Right forelimb (tissue), 1 donor: ENCODE measurements at places on chromosomes 1 and 21.

- no peak for DNase-seq
Observed at GRCh38 chr1:195030793-195031192, 1577.4 kb downstream of the KCNT2 start.

DNA sequence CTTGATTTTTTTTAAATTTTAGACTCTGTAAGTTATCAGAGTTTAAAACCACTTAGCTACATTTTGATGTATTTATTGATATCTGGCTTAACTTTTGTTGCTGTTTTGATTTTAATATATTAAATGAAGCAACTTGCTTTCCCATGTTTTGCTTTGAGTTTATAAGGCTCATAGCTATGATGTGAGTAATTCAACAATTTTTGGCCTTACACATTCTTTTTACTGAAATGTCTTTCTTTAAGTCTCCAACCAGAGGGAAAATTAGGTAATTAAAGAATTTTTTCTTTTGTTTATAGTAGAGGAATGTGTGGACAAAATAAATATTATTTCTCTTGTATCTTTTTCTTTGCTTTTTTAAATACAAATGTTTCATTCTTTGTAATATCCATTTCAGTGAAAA, 258.3 kb upstream of the ADAMTS5 start:
- DNase-seq: no peak

- no peak for DNase-seq
Observed at GRCh38 chr1:1666526-1666925, 7.7 kb upstream of the CDK11B start.

DNA sequence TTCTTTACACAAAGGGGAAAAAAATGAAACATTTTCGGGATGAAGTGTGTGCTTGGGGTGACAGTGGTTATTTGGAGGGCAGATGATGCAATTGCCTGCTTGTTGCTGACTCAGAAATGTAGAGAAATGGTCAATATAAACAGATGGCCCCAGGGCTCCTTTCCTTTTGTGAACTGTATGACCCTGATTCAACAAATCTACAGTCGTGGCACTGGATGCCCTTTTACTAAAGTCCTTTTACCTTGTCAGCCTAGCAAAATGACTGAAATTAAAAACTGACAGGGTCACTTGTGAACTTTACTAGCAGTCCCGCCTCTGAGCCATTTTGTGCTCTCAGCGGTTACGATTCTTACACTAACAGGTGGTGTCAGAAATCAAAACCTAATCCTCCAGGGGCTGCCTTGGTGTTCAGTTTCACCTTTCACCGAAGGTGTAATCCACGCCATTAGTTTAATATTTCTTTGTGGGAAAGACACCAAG, 49.8 kb downstream of the GREM2 start:
- DNase-seq: no peak

- DNase-seq: peak; percentile 77
Observed at GRCh38 chr1:230753586-230754251, 6.5 kb downstream of the CAPN9 start.

- no peak for DNase-seq
Observed at GRCh38 chr21:36039861-36040260, 20.5 kb downstream of the SETD4 start.

DNA sequence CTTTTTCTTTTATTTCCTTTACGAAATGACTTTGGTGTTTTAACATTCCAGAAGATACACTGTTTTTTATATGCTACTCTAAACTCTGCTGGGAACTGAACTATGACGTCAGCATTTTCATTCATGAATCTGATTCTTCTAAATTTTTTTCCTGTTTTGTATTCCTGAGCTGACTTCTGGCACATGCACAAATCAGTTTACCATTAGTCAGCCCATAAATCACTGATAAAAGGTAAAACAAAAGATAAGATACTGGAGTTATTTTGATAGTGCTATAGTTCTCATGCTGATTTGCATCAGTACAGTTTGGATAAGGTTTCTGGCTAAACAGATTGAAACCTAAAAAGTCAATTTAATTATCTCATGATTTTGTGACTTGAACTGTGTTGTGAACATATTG, 10.4 kb downstream of the CAMTA1 start:
- no peak for DNase-seq

DNA sequence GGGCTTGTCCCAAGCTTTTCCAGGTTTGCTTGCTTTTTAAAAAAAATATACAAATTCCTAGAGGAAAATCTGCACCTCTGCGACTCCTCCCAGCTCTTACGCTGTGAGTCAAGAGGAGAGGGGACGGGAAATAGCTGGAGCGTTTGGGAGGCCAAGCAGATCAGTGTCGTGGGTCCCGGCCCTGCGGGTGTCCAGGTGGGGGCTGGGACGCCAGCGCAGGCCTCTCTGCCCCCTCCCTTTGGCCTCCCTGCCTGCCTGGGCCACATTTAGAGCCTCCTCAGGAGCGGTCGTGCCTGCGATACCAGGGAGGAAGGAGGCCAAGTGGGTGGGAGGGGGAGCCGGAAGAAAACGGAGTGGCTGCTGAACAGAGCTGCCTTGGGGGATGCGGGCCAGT, 9.0 kb downstream of the WNT4 start:
- DNase-seq: no peak

DNA sequence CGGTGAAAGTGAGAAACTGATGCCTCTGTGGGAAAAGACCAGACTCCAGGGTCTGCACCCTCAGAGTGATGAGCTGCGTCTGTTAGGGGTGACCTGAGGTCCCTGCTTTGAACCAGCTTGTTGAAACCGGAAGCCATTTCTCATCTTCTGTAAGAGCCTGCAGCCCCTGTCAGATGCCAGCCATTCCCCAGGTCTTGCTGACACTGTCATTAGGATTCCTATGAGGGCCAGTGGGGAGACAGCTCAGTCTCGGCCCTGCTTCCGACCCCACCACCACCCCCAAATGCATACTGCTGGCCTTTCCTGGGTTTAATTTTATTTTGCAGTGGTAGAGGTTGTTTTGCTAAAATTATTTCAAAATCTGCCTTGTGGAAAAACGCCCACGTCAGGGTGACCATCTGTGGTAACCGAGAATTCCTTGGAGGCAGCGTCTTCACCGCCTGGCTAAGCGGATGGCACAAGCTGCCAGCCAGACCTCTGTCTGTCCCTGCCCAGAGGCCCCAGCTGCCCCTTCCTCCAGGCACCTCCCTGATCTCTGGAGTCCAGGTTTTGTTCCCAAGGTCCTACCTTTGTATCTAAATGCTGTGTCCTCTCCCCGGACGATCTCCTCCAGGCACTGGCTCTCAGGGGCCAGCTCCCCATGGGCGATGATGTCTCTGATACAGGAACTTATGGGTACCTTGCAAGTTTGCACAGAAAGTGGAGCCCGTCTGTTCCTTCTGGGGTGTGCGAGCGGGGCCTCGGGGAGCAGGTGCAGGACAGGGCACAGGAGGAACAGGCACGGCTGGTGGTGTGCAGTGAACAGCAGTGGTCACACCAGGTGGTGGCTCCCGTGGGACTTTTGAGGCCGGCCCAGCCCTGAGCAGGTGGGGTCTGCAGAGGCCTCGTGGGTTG, 49.9 kb downstream of the PRKCZ start:
- DNase-seq: no peak

DNA sequence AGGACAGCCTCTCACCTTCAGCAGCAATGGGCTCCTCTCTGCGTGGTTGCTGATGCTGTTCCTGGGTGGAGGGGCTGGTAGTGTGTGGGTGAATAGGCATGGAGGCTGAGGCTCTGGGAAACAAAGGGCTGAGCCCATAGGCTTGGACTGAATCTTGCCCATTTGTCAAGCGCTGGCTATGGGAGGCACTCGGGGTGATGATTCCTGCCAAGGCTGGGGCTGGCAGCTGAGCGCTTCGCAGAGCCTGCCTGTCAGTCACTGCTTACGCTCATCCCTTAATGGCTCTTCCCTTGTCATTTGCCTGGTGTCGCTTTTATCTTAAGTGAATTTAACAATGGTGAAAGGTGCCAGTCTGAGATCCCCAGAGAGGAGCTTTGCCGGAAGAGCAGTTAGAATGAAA, 353.3 kb downstream of the PBX1 start:
- no peak for DNase-seq

DNA sequence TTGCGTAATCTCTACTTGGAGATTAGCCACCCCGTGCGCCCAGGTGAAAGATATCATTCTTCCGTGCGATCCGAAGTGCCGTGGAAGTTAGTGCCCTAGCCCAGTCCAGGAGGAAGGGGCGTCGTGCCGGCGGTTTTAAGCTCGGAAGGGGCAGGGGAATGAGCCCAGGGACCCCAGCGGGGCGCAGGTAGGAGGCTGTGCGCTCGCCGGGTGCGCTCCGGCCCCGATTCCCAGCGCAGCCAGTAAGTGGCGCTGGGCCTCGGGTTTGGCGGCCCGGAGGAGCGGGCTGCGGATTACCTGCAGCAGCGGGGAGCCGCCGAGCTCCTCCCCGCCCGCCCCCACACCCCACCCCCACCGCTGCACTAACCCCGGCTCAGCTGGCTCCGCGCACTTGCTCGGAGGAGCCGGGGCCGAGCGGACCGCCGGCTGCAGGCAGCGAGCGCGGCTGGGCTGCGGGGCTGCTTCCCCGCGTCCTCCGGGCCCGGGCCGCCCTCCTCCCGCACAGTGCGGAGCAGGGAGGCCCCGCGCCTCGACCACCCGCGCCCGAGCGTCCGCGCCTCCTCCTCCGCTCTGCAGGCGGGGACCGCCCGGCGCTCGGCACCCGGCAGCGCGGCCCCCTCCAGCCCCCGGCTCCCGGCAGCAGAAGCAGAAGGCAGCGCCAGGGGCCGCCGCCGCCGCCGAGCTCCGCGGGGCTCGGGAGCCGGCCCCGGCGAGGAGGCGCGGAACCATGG, at the start of gene RYR2:
TSS of gene RYR2 (plus strand) at position 390 of the 731 bp plus-strand sequence. CDS start at position 728, 338 bp downstream.
- peak; percentile 59 for DNase-seq

DNA sequence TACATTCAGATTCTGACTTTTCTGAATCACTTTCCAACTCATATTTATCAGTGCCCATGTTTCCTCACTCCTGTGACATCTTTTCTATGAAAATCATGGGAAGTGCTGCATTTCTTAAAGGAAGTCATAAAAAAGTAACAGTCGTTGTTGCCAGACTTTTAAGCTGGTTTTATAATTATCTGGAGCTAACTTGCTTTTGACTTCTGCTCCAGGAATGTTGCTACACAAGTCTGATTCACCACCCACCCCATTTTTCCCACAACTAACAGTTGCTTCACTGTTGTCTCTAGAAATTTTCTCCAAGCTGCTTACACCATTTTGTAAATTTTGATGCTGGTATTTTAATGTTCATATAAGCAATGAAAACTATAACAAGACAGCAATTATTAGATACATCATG, 12.2 kb downstream of the FCRLB start:
- DNase-seq: no peak

- no peak for DNase-seq
Observed at GRCh38 chr21:16509476-16509875, 779.7 kb downstream of the USP25 start.

- no peak for DNase-seq
Observed at GRCh38 chr1:32983020-32983419, 18.4 kb upstream of the RNF19B start.

GRCh38 chr1:162856260-162856659, 4.7 kb downstream of the CCDC190 start:
- DNase-seq: no peak

- DNase-seq: no peak
Observed at GRCh38 chr1:55612988-55613387, 397.8 kb upstream of the USP24 start.

- DNase-seq: no peak
Observed at GRCh38 chr1:207798847-207799246, 47.0 kb downstream of the CD46 start.

- no peak for DNase-seq
Observed at GRCh38 chr1:87212431-87213134, 116.1 kb upstream of the LMO4 start.

GRCh38 chr1:52366517-52366827, 467 bp upstream of the CC2D1B start:
- no peak for DNase-seq

GRCh38 chr1:71080230-71080738, 551 bp downstream of the ZRANB2 start:
- DNase-seq: peak; percentile 52

- DNase-seq: peak; percentile 58
Observed at GRCh38 chr21:45293220-45293725, 5.6 kb upstream of the POFUT2 start.

GRCh38 chr1:115790846-115791245, 22.3 kb upstream of the CASQ2 start:
- no peak for DNase-seq

- DNase-seq: no peak
Observed at GRCh38 chr1:3642919-3643675, 6.8 kb downstream of the WRAP73 start.

- peak; percentile 26 for DNase-seq
Observed at GRCh38 chr1:47659146-47659545, 221.3 kb downstream of the FOXD2 start.

DNA sequence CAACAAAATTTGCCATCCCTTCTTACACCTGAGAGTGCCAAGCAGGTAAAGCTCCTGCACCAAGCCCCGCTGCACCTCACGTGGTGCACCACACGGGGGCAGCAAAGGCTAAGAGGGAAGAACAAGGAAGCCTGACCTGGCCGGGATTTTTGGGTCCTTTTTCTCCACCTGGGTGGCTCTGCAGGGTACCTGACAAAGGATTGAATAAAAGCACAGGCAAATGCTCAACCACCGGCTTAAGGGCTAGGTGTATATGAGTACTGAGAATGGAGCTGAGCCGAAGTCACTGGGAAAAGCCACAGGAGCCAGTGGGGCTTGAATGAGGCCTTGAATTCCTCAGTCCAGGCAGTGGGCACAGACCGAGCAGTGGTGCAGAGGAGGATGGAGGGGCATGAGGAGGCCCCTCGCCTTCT, 36.4 kb downstream of the ZNF697 start:
- DNase-seq: peak; percentile 71

DNA sequence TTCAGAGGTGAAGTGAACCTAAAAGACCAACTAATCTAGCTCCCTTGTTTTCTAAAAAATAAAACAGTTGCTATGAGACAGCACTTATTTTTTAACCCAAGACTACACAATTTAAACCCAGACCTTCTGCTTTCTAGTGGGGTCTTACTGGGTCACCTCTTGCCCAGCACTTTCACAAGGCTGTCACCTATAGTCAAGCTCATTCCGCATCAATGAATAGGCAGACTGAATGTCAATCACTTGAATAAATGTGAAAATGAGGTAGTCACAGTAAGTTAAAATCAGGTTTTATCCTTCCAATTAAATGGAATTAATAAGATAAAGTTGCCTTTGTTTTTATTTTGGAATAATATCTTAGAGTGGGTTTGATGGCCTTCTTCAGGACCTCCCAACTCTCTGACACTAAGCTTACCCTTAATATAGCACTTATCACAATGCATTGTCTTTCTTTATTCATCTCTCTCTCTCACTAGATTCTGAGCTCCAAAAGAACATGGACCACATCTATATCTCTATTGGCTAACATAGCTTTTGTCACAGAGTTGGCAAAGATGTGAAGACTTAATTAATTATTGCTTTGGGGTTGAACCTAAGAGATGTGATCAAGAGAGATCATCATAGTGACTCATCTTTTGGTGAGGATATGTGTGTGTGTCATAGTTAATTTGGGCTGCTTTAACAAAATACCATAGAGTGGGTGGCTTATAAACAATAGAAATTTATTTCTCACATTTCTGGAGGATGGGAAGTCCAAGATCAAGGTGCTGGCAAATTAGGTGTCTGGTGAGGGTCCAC, 248.7 kb upstream of the DAB1 start:
- no peak for DNase-seq
